ENCODE measurements at places on chromosomes 3 and 15. TPM values are rescaled to one million over a fixed set of nuclear protein-coding genes. Genes with fewer than 3 reads are reported as not detected.

GRCh38 chr3:157574531-157574930, 71.3 kb upstream of the VEPH1 start:
- no peak for DNase-seq

GRCh38 chr3:61896251-61896650, 334.9 kb downstream of the PTPRG start:
- DNase-seq = no peak

- no peak for DNase-seq
Observed at GRCh38 chr3:36741285-36741684, 23.1 kb downstream of the DCLK3 start.

DNA sequence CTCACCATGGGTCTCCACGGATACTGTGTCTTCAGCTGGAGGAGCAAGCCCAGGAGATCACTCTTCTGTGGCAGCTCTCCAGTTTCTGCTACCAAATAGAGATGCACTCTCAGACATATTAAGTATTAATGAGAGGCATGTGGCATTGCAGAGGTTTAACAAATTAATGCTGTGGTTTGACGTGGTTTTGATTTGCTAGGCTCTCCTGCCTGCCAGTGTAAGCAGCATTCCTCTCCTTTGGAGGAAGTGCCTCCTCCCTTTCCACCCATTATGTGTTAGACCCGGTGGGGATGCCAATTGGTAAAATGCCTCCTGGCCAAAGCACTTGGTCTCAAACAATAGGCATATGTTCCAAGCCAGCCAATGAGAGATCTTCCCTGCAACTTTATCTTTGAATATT, 124.8 kb downstream of the MYLK start:
- DNase-seq = no peak

GRCh38 chr15:52709187-52709981, 30.2 kb upstream of the ATOSA start:
- no peak for DNase-seq

GRCh38 chr3:73188707-73189106, 127.2 kb downstream of the EBLN2 start:
- no peak for DNase-seq

DNA sequence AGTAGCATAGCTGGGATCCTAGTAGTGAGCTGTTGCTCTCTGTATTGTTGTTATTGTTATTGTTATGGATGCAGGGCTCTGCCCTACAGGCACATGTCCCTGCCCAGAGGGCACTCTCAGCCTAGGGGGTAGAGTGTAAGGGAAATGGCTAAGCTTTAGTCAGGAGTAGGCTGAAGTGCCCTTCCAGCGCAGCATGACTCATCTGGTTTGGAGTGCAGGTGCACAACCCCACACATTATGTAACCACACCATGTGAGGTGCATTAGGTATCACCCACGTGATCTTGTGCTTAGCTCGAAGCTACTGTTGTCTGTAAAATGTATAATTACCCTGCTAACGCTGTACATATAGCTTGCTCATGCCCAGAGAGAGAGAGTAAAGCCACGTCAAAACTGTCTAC, 48.3 kb upstream of the TIPARP start:
- DNase-seq = peak; percentile 19

DNA sequence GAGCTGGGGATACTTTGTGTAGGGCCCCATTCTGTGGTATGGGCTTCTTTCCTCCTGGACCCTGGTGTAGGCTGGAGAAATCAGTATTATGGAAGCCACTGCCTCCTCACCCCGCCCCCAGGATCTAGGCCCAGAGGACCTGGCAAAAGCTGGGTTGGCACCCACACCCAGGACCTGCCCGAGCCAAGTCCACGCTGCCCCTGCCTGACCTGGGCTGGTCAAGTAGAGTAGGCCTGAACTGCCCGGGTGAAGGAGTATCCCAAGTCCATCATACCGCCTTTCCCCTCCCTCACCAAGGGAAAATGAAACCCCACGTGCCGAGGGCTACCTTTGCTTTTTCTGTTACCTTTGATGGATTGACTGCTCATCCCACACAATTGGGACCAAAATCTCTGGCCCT, 37.7 kb upstream of the TRAK1 start:
- DNase-seq = no peak

DNA sequence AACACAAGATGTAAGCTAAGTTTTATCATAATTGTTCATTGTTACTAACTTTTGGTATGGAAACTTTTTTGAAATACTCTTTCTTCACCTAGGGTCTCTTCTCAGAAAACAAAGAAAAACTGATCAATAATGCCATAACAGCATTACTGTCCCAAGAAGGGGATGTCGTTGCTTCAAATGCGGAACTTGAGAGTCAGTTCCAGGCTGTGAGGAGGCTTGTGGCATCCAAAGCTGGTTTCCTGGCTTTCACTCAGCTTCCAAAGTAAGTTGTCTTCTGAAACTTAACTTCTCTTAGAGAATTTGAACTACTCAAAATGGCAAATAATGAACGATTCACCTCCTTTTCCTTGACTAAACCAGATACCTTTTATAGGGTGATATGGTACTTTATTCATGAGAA, 39.3 kb downstream of the DNAJC13 start:
- no peak for DNase-seq

- DNase-seq = peak; percentile 16
Observed at GRCh38 chr3:143450632-143451031, 331.1 kb downstream of the CHST2 start.

- no peak for DNase-seq
Observed at GRCh38 chr3:55802816-55803215, 315.7 kb upstream of the WNT5A start.

DNA sequence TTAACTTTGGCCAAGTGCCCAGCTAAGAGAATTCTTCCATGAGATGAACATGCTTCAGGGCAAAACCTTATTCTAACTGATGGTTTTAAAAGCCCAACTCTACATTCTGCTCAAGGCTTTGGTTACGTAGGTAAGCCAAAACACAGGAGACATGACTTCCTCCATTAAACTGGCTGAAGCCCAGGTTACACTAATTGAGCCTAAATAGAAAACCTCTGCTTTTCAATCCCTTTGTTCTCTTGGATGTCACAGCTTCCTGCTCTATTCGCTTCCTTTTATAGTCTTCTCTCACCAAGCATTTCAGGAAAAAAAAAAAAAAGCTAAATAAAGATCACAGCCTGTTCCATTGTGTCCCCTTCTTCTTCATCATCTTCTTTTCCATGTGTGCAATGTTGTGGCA, 420.4 kb downstream of the TIGIT start:
- no peak for DNase-seq

DNA sequence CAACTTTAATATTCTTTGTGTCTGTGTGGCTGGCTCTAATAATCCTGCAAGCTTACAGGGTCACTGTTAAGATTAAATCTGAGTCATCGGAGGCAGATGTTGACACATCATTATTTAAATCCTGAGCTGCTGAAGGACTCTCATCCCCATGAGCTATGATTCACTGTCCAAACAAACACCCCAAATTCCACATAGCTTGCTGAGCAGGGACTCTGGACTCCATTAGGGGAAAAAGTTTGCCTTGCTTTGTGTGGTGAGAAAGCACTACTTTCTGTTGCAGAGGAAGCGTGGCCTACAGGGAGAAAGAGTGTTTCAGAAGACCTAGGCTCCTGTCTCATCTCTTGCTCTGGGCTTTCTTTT, 213.7 kb downstream of the PDCD6IP start:
- DNase-seq = no peak

GRCh38 chr3:134205451-134205850, 45.2 kb downstream of the RYK start:
- no peak for DNase-seq

DNA sequence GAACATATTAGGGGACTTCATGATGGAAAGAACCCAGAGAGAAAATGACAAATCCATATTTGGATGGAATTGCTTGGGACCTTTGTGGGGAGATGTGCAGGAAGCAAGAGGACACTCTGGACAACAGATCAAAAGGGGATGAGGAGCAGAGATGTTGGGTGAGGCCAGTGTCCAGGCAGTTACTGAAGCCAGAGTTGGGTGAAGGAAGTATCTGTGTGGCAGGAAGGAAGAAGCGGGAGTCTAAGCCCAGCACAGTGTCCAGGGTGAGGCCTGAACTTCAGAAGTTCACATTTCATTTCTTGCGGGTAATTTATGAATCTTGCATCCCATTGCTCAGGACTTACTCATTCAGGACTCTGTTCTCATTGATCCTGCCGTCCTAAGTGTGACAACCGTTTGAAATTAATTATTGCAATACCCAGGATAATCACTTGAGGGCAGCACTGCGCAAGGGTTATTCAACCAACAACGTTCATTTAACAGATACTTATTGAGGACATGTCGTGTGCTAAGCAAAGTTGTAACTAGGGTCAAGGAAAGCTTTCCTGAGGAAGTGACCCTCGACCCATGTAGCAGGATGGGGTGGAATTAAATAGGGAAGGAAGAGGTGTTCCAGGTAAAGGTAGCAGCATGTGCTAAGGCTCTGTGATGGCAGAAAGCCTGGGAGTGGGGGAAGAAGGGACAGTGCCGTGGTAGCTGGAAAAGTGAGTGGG, 61.3 kb upstream of the CMTM8 start:
- DNase-seq = peak; percentile 73

- DNase-seq = no peak
Observed at GRCh38 chr3:141012571-141012970, 38.6 kb upstream of the SPSB4 start.

DNA sequence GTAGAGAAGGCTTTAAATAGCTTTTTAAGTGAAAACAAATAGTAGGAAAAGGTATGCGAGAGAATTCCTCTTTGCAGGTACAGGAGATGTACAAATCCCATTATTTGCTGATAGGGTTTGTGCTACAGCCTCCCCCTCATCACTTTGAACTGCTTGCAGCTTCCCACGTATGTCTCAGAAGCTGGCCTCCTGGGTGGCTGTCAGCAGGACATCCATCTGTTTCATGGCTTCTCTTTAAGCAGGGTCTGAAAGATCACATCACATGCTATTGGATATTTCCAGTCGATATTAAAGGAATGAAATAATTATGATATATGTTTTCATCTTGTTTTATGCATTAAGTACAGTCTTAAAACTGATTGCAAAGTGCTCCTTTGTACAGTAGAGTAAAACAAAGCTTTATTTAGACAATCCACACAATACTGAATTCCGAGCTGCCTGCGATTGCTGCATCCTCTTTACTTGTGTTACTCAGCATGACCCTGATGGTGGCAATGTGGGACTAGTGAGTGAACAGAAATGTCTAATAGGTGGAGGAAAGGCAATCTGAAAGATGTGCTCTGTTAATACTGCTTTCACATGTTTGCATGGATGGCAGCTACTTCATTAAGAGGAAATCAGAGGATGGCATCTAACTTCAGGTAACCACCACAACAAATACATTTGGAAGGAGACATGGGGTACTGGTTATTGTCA, 930.6 kb upstream of the SEMA6D start:
- no peak for DNase-seq

- peak; percentile 91 for DNase-seq
Observed at GRCh38 chr3:51501833-51502561, 2.2 kb upstream of the DCAF1 start.

GRCh38 chr3:39269528-39269927, 10.3 kb downstream of the CX3CR1 start:
- no peak for DNase-seq

DNA sequence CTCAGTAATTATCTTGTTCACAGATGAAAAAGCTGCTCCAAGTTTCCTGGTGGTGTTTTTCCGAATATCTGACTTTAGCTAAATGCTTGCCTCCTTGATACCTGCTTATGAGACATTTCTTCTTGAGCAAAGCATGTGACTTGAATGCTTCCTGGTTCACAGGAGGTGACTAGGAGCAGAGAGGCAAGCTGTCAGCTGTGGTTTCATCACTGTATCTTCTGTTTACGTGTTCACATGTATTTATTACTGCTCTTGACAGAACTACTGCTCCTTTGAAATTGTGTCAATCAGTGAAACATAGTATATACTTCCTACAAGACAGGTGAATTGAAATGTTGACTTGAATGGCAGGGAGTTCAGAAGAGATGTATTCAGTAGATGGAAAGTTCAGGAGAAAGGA, 8.9 kb upstream of the SPPL2A start:
- DNase-seq = peak; percentile 25

DNA sequence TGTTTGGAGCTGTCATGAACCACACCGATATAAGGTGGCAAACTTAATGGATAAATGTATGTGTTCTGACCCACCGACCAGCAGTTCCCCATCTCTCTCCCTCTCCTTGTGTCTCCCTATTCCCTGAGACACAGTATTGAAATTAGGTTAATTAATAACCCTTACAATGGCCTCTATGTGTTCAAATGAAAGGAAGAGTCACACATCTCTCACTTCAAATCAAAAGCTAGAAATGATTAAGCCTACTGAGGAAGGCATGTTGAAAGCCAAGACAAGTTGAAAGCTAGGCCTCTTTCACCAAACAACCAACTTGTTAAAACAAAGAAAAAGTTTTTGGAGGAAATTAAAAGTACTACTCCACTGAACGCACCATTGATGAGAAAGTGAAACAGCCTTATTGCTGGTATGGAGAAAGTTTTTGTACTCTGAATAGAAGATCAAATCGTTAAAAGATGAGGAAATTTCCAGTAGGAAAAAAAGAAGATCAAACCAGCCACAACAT, 15.0 kb downstream of the ATR start:
- no peak for DNase-seq

GRCh38 chr3:128585974-128586373, 64.6 kb downstream of the RPN1 start:
- DNase-seq = no peak

GRCh38 chr15:66986951-66987350, 78.5 kb upstream of the SMAD3 start:
- DNase-seq = no peak

DNA sequence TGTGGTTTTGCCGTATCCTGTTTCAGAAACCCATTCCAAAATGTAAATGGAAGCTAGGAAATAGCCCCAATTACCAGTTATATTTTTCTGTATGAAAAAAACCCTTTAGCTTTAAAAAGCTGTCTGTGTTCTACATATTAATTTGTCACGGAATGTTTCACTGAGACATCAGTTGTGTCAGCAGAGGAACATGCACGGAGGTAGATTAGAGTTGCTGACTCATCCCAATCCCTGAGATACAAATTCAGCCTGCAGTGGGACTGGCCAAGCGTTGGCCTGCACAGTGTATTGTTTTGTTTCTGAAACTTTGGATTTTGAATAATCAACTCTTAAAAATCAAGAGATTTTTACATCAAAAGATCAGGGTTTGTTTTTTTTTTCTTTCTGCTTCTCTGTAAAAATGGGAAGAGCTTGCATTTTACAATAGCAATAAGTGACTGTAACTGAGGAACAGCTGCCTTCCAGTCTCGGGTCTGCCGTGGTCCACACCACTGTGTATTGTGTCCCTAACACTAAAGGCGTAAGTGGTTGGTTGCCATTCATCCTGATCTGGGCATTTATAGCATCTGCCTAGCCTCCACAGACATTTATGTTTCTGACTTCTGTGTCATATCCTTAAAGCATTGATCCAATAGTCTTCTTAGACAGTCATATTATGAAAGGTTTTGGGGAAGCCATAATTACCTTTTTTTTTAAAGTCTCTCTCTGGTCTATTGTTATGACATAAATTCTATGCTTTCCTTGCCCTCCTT, 218.1 kb downstream of the ADAMTSL3 start:
- DNase-seq = no peak

- no peak for DNase-seq
Observed at GRCh38 chr3:123706871-123707270, 122.0 kb upstream of the HACD2 start.

- DNase-seq = no peak
Observed at GRCh38 chr3:22537560-22537959, 665.6 kb upstream of the UBE2E2 start.

NAALADL2 gene
- 0.60 TPM for total RNA-seq

VWA5B2 gene
- not detected for total RNA-seq

MAPKBP1 gene
- 16.6 TPM for total RNA-seq

ARPIN gene
- not detected for total RNA-seq

FBXW12 gene
- not detected for total RNA-seq

CTXN2 gene
- total RNA-seq = not detected

CCDC39 gene
- total RNA-seq = not detected

KBTBD13 gene
- total RNA-seq = not detected

CADM2 gene
- total RNA-seq = not detected

LSAMP gene
- not detected for total RNA-seq

CISH gene
- 307 TPM for total RNA-seq

SHF gene
- 19.8 TPM for total RNA-seq
